ENCODE measurements at places on chromosomes 16 and 17.

GRCh38 chr16:1414532-1415260 is at the start of gene UNKL:
Gene UNKL, minus strand, starts transcription at chr16:1414704. Its CDS starts 13 bp downstream, at chr16:1414691.
- peak; percentile 50 for DNase-seq

DNA sequence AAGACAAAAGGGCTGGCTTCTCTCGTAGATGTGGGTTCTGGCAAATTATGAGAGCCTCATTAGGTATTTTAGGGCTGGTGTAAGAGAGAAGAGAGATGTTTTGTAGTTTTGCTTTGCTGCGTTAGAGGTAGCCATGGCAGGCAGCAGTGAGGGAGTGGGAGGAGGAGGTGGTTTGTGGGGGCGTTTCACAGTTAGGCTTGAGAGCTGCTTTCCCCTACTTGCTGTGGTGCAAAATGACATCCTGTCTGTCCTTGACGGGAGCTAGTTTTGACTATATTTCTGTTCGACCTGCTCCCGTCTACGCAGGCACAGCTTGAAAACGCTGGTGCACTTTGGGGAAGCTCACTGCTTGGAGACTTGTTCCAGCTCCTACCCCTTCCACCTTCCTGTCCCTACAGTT is 75.5 kb downstream of the SLC5A11 start:
- DNase-seq: no peak

- DNase-seq: no peak
These were observed 46.9 kb downstream of the ZFHX3 start for GRCh38 chr16:73000907-73001521.

DNA sequence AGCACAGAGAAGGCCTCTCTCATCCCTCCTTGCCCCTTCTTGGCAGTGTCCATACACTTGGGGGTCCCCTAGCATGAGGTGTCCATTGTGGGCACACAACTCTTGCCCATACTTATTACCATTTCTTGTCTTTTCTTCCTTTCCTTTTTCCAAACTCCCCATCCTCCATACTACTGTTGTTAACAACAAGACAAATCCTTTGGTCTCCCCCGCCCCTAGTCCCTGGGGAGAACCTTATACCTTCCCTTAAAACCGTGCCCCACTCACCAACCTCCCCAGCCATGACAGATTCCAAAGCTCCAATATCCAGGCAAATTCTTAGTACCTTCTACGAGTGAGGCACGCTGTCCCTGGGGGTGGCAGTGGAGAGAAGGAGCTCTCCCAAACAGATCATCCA is 82.9 kb downstream of the GAS7 start:
- no peak for DNase-seq

DNA sequence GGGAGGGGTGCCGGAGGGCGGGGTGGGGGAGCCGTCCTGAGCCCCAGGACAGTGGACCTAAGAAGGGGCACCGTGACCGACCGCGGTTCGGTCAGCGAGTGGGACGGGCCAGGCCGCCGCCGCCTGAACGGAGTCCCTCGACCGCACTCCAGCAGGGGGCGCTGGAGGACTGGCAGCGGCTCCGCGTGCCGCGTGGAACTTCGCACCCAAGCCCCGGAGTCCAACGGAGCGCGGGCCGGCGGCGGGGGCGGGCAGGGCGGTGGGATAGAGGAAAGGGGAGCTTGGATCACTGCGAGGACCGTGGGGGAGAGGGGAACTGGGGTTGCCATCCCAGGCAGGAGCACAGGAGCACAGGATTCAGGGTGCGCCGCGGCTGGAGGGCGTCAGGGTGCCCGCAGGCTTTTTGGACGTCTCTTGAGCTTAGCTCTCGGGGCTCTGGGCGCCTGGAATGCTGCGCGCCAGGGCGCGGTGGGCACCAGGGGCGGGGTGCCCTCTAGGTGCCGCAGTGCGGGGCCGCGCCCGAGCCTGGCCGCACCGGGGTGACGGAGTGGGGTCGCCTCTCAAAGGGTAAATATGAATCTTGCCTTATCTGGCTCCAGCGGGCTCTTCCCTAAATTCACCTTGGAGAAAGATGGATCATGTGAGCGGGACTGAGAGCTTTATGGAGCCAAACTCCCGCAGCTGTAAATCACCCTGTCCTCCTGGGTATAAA is 379 bp upstream of the OTOP2 start:
- peak; percentile 16 for DNase-seq

DNA sequence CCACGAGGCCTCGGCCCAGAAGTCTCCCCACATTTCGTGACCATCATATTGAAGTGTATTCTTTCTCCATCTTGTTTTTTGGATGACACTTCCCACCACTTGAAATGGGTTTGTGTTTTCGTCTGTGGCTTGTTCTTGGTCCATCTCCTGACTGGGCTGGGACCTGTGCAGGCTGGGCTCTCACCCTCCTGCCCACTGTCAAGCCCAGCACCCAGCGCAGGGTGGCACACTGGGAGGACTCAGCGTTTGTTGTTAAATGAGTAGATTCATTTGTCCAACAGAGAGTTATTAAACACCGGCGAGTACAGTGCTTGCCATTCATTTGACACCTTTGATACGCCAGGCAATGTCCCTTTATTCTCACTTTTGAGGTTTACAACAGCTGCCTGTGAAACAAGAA is 22.6 kb downstream of the NT5M start:
- no peak for DNase-seq

- no peak for DNase-seq
These were observed 12.9 kb upstream of the CACNG4 start for GRCh38 chr17:66951605-66951953.

DNA sequence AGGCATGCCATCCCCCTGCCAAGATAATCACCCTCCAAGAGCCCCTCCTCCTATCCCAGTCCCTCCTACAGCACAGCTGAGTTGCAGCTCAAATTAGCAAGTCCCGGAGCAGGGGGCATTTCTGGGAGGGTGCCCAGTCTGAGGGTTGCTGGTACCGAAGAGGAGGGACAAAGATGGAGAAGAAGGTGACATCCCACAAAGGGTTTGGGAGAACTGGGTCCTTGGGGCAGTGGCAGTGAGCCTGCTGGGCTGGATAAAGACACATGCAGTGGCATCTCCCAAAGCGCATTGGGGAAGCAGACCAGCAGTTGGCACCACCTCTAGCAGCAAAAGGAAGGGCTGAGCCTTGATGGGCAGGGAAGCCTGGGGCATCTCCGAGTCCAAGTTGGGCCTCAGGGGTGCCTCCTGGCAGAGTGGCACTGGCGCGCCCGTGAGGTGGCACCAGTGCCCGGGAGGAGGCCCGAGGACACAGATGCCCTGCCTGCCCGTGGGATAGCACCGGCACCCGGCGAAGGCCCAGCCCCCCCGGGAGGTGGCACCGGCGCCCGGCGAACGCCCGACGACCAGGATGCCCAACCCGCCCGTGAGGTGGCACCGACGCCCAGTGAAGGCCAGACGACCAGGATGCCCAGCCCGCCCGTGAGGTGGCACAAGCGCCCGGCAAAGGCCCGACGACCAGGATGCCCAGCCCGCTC is 622 bp downstream of the TOM1L2 start:
- DNase-seq: no peak
